NCI-H2081 treated with DMSO at 0.1 percent for 48 hours (cell line): ENCODE measurements at places on chromosomes 6 and 20.

GRCh38 chr6:25008707-25009392 lies 73.1 kb upstream of the RIPOR2 start:
- DNase-seq = no peak

- DNase-seq = no peak
Observed at GRCh38 chr6:148407372-148407771, 64.7 kb downstream of the SASH1 start.

- DNase-seq = no peak
Observed at GRCh38 chr6:166312832-166313231, 4.6 kb upstream of the PRR18 start.

- DNase-seq = no peak
Observed at GRCh38 chr6:5626727-5627426, 365.6 kb downstream of the FARS2 start.

DNA sequence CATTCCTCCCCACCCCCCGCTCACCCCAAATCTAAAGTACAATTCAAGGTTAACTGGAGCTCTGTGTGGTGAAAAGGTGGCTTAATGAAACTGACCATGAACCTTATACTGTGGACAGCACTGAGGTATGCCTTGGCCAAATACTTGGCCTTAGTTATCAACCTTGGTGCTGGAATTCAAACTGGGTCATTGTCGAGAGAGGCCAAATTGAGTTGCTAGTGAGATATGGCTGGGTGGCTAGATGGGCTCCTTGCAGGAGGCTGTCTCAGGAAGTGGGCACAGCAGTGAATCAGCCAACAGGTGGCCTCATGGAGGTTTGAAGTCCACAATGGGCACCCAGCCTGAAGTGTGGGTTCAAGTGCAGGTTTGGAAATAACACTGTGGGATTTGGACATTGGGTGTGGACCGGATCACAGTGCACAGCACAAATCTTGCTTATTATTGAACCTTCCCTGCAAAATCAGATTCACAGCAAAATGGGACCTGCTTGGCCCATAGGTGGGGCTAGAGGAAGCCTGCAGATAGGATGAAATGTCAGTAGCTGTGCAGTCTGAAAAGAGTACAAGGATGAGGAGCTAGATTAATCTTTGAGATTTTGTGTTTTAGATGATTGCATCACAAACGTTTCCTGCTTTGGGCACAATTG lies 5.6 kb upstream of the BTBD3 start:
- DNase-seq = no peak

GRCh38 chr20:63212393-63212730 lies 3.6 kb downstream of the YTHDF1 start:
- no peak for DNase-seq

- DNase-seq = no peak
Observed at GRCh38 chr20:17614812-17615644, 45.2 kb downstream of the DSTN start.

DNA sequence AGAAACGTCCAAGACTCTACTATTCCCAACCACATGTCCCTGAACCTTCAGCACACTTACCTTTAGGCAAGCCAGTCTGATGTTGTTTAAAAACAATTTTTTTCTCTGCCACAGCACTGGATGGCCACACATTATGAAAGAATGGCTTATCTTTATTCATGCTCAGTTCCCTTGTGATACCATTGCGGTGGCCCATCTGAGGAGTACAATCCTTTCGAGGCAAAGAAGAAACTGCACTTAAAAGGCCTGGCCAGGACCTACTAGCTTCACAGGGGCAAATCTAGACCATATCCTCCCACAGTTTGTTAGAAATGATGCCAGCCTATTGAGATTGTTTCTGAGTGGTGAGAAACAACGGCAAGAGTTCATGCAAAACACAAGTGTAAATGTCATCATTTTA lies 88.4 kb upstream of the PLEKHG1 start:
- DNase-seq = no peak

GRCh38 chr20:8255945-8256632 lies 124.0 kb downstream of the PLCB1 start:
- DNase-seq = no peak

- no peak for DNase-seq
Observed at GRCh38 chr20:38450412-38450975, 15.4 kb upstream of the SNHG17 start.

GRCh38 chr6:139370999-139371345 lies 3.5 kb downstream of the CITED2 start:
- no peak for DNase-seq

DNA sequence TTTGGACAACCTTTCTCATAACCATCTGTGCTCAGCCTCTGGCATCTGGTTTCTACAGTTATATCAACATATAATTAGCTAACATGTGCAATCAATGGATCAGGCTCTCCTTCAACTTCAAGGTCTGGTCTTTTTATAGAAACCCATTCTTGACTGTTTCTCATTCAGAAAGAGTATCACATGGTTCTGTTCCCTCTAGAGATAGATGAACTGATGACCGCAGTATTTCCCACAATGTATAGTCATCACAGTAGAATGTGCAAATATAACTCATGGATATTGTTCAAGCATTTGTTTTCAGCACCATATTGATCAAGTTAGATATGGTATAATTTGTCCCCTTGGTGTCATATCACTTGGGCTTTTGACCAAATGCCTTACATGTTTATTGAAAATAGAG lies 656.2 kb downstream of the FRK start:
- DNase-seq = no peak

- no peak for DNase-seq
Observed at GRCh38 chr6:26545627-26546026, 7.5 kb downstream of the HMGN4 start.

DNA sequence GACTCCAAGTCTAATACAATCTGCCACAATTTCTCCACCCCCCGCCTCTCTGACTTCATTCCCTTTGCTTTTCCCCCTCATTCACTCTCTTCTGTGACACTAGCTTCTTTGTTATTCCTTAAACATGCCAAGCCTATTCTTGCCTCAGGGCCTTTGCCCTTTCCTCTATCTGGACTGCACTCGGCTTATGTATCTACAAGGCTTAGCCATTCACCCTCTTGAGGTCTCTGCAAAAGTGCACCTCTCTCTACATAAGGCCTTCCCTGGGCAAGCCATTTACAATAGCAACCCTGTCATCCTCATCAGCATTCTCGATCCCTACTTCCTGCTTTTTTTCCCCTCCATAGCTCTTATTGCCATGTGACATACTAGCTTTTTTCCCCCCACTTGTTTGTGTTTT lies 168.9 kb downstream of the PDSS2 start:
- no peak for DNase-seq

DNA sequence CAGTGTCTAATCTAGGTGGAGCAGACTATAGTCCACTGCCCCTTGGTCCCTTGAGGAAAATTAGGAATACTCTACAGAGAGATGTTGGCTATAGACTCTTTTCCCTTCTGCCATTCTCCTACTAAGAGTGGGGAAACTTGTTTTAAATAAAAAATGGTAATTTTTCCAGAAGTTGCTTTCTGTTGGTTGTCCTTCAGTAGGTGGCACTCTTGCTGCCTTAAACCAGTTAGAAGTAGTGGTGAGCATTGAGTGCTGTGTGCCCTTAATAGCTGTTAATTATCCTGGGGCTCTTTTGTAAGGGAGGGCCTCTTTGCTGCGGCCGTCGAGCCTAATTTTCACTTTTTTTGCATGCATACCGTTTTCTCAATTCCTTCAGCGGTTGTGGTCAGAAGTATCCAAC lies 2.8 kb downstream of the CMTR1 start:
- no peak for DNase-seq

DNA sequence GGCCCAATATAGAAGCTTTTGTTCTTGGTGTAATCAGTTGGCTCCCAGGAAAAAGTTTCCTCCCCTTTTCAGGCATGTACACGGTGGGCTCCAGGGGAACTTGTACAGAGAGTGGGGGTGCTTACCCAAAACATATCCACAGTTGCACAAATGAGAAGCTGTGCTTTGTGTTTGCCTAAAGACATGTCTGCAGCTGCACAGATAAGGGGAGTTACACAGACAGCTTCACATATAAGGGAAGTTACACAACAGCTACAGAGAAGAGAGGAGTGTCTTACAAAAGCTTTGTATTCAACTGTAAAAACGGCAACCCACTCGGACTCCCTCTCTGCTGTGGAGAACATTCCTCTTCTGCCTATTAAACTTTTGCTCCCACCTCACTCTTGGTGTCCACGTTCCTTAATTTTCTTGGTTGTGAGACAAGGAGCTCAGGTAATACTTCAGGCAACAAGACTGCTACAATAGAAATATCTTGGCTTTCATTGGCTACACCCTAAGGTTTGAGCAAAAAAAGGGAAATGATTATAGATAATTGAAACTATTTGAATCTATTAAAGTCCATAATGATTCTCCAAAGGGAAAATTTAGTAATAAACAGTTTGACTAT lies 7.4 kb upstream of the PNRC1 start:
- no peak for DNase-seq
